ENCODE measurements at places on chromosomes 2 and 18. TPM values are rescaled to one million over a fixed set of nuclear protein-coding genes. Genes with fewer than 3 reads are reported as not detected.
A peak's percentile ranks its signal among the peaks of the same experiment; 100 is the strongest.

GRCh38 chr2:98390571-98391476, 44.6 kb downstream of the CNGA3 start:
- DNase-seq = peak; percentile 78
- no peak overlapping the region for H3K4me3 ChIP-seq
- H3K27me3 ChIP-seq = peaks cover 20% of the 10 kb centered on the region
- no peaks in the 10 kb centered on the region for H3K36me3 ChIP-seq

DNA sequence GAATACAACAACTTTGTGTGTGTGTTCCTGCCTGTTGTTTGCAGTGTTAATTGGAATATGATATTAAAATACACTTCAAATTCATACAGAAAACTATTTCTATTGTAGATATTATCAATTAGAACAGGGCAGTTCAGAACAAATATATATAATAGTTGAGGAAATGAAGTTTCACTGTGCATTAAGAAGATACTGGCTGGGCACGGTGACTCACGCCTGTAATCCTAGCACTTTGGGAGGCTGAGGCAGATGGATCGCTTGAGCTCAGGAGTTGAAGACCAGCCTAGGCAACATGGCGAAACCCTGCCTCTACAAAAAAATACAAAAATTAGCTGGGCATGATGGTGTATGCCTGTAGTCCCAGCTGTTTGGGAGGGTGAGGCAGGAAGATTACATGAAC, 79.3 kb downstream of the ASAP2 start:
- H3K36me3 ChIP-seq = peaks cover 18% of the 10 kb centered on the region
- H3K4me3 ChIP-seq = no peak overlapping the region
- H3K27ac ChIP-seq = peak overlapping the region; percentile 96
- H3K27me3 ChIP-seq = no peaks in the 10 kb centered on the region

- H3K27ac ChIP-seq = peak overlapping the region; percentile 15
- H3K4me3 ChIP-seq = no peak overlapping the region
- no peaks in the 10 kb centered on the region for H3K36me3 ChIP-seq
Observed at GRCh38 chr2:47785986-47786385, 3.0 kb downstream of the MSH6 start.

DNA sequence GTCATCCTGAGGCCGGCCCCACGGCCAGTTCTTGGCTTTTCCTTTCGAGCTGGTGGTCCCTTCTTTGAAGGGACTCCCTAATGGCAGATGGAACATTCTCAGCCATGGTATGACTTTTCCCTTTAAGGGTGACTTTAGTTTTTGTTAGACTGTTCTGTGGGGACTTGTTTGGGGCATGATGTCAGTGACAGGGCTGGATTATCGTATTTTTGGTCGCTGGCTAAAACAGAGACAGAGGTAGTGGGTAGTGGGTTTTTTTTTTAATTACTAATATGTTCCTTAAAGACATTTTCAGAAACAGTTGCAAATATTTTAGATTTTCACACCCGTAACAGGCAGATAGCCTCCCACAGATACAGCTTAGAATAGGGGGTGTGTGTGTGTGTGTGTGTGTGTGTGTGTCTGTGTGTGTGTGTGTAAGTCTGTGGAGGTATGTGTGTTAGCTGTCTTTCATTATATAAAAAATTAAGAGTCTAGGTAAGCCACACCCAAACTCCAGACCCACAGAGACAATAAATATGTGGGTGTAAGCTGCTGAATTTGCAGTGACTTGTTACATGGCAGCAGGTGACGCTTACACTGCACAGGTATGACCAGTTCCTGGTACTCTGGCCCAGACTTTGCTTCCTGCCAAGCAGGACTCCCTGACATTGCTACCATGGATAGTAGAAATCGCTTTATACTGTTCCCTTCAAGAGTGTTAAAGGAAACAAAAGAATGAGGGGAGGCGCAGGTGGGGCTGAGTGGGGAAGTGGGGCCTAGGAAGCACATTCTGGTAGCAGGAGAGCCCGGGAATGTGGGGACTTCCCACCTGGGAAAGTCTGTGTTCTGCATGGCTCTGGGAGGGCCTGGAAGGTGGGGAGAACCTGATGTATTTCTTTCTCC, 20.9 kb downstream of the NCK2 start:
- no peaks in the 10 kb centered on the region for H3K27me3 ChIP-seq
- peaks cover 22% of the 10 kb centered on the region for H3K4me1 ChIP-seq

Gene STAM2
- 43.0 TPM for total RNA-seq
